ENCODE measurements at places on chromosomes 3 and 15.

GRCh38 chr3:16978234-16978920 is 93.6 kb downstream of the PLCL2 start:
- no peak for DNase-seq

DNA sequence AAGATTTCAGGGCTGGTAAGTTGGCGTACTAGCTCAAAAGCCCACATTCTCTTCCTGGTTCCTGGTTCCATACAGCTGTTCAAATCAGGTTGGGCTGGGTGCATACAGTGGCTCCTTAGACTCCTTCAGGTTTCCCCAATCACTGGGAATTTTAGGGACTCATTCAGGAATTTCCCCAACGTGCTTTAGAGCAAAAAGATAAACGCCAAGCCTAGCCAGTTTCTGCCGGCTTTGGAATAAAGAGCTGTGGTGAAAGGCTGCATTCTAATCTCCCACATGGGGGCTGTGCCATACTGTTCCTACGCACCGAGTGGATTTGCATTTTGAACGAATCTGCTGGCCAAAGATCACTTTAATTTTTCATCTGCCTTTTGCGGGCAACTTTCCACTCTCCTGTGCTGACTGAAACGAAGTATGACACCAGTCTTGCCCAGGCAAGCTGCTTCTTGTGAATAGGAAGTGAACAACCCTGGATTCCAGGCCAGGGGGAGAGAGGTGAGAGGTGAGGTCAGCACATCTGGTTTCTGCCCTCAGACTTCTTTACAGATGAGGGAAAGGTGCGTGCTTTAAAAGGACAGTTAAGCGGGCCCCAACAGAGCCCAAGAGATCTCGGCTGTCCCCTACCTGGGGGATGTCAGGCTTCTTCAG is 184.2 kb upstream of the PDZRN3 start:
- DNase-seq, result no peak

DNA sequence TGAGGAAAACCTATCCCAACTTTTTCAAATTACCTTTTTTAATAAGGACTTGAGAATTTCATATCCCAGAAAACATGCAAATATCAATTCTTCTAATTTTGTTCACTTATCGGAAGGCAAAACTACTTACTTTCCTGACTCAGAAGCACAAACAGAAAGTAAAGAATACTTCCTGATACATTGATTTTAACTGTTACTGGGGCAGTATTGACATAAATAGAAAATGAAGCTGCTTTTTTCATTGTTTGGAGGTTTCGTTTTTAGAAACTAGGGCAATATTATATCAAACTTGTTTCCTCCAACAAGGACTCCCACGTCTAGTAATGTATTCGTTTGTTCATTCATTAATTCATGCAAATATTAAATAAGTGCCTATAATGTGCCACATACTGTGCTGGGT is 19.1 kb downstream of the PAQR9 start:
- no peak for DNase-seq

- no peak for DNase-seq
These were observed 22.2 kb upstream of the RHO start for GRCh38 chr3:129506231-129506742.

GRCh38 chr3:4247391-4247790 is 55.8 kb upstream of the SETMAR start:
- no peak for DNase-seq

- DNase-seq, result no peak
These were observed 27.9 kb downstream of the IFT122 start for GRCh38 chr3:129467932-129468331.

DNA sequence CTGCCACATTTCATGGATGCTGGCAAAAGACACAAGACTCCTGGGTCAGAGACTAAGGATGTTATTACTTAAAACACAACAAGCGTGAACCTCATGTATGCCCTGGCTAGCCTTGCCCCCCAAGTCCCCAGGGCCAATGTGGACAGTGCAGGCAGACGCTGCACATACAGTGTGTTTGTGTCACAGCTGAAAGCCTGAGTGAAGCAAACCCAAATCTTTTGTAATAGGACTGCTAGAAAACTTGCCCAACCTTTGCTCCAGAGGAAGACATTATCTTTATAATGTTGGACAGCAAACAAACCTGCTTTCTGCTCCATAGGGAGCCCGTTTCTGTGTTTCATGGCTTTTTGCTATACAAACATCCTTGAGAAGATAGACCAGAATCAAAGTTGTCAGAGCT is 282.0 kb upstream of the RORA start:
- DNase-seq, result no peak

DNA sequence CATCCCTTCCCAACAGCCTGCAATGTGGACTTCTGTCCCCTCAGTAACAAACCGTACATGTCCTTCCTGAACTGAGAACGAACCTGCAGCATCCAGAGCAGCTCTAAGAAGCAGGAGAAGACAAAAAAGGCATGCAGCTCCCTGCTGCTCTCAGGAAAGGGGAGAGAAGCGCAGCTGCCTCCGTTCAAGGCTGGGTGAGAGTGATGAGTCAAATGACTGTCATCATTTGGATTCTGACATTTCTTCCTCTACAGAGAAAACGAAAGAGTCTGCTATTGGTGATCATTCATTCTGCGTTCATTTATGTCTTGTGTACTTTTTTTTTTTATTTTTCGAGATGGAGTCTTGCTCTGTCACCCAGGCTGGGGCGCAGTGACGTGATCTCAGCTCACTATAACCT is 677.8 kb downstream of the FHIT start:
- no peak for DNase-seq

DNA sequence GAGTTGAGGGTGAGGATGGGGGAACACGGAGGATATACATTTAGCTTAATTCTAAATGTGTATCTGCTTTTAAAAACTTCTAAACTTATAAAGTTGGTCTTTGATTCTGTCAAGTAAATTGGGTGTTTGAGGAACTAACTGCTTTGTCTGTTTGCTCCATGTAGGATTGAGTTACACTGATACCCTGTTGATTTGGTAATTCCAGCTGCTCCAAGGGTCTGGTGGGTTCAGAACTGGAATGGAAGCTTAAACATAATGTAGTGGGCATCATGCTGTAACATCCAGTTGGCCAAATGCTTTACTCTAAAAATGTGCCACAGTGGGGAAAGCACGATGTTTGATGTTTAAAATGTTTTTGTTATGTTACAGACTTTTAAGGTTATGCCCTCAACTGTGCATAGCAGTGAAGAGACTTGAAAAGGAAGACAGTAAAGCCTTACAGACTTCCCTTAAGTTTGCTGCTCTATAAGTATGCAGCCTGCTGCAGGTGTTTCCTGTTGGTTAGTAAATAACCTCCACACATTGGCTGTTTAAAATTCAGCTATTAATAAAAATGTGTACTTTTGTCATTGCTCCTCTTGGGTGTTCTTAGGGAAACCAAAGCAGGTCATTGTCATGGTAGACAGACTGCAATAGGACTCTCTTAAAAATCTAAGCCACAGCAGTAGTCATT is 5.9 kb upstream of the EDEM1 start:
- no peak for DNase-seq

DNA sequence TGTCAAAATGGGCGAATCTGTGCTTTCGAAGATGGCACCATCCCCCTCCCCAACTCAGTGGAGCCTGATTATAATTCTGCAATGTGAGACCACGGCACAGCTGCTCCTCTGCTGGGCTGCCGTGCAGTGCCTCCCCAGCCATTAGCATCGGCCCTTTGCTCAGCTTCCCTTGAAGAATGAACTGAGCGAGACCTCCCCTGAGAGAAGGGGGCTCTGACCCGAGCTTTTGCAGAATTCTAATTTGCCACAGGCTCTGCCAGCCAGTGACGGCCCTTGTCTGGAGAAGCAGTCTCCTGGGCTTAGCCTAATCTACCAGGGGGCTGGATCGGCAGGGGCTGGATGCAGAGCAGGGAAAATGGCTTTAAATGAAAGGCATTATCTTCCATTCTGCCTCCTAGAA is 57.2 kb downstream of the GLDN start:
- DNase-seq, result no peak

DNA sequence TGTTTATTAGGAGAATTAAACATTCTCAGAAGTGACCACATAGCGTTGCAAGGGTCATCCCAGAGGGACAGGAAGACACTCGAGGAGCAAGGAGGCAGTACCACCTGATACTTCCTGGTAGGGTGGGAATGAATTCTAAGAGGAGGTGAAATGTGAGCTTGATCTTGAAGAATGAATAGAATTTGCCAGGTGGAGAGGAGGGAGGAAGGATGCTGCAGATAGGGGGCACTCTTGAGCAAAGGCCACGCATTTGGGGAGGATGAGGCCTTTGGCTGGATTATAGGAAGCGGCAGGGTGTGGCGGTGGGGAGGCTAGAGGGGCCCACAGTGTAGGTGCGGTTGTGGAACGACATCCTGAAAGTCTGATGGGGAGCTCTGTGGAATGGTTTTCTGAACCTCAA is 33.5 kb downstream of the CHCHD6 start:
- no peak for DNase-seq

DNA sequence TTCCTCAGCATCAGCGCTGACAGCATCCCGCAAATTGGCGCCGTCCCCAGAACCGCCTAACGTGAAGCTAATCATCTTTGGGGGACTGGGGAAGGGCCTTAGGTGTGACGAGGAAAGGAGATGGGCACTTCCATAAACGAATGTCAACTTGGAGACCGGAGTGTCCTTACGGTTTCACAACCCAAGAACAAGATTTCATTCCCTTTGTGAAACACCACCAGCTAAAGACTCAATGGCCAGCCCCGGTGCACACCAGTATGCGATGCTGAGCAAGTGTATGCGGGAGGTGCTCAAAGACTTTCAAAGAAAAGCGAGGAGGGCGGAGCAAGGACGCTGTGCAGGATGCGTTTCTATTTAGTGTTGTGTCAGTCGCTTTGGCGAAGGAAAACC is 759 bp upstream of the TTBK2 start:
- DNase-seq, result peak; percentile 62

- no peak for DNase-seq
These were observed 11.5 kb downstream of the LIPC start for GRCh38 chr15:58443308-58443707.

GRCh38 chr3:38283810-38284755 is 2.0 kb downstream of the SLC22A14 start:
- DNase-seq, result no peak

DNA sequence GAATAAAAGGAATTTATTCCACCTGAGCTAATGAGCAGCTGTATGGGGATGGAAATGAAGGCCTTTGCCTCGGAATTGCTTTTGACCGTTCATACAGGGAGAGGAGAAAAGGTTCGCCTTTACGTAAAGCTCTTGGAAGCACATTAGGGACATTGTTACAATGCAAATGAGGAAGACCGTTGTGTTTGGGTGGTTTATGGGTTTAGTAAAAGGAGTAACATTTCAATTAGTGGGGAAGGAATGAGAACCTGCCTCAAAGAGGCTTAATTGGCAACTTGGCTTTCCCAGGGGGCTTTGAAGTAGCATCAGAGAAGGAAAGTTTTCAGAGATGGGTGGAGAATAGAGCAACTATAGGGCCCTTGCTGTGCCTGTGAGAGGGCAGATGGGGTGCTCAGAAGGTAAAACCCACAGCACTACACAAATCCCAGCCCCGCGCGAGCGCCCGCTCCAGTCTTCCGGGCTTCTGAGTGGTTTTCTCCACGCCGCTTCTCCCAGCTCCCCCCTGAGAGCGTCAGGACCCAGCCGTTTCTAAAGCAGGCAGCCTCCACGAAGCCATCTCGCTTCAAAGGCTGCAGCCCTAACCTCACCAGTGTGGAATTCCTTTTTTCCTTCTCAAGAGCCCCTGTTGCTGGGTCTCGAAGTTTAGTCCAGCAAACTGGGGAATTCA is 192.0 kb upstream of the HES1 start:
- DNase-seq, result no peak

DNA sequence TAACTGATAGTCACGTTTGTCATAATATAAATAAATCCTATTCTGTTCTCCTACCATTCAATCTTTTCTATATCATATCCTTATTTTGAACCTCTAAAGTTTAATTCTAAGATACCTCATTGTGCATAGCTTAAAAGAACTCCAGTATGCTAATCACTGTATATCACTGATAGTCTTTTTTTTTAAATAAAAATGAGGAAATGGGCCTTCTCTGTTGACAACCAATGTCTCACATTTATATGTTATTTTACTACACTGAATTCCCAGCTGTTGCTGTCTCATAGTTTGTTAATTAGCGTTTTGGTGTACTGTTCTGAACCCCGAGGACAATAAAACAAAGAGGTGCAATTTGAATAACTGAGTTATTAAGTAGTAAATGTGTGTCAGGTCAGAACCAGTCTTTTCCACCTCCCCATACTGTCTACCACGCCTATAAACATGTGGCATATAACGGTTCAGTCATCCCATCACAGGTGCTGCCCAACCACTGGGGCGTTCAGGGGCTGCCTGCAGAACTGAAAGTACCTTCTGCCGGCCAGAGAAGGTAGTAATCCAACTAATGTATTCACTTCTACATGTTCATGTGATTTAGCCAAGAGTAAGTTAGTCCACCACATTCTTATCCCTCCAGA is 14.9 kb downstream of the CBLB start:
- DNase-seq, result no peak

DNA sequence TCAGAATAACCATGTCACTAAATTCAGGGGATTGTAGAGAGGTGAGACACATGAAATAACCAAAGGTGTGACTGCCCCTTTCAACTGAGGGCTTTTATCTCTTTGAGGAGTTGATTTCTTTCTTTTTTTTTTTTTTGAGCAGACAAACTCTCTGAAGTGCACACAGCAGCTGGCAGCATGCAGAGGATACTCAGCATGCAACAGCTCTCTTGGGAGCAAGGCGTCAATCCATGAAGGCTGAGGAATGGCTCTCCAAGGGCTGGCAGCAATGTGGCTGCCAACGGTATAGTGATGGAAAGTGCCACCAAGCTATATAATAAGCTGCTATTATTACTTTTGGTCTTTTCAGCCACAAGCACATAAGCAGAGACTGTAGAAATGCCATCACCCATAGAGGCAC is 226.7 kb upstream of the FEZF2 start:
- DNase-seq, result no peak

DNA sequence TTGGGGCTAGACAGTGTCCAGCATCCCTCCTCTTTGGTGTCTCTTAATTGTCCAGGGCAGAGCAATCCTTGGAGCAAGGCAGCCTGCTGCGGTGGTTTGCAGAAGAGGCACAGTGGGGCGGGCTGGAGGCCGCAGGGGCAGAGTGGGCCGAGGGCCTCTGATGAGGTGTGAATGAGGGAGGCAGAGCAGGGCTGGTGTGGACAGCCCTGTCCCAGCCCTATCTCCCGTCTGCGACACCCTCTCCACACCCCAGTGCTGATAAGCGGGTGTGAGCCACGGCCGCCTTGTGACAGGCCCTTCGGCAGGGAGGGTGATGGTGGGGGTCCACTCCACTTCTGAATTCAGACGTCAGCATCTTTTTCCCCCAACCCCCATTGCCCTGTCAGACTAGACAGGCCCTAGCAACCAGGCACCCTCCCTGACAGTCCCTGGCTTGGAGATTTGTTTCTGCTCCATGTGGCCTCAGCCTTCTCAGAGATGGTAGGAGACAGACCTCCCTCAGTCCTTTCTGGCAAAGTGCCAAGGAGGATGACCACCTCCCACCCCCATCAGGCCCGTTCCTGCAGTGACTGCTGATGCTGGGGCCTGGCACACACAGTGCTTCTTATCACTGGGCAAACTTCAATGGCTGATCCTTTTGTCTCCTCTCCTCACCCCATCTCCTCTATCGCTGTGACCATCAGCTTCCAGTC is 37.3 kb downstream of the EXOG start:
- DNase-seq, result no peak

- DNase-seq, result no peak
These were observed 145.6 kb upstream of the TMCO5A start for GRCh38 chr15:37788767-37789396.

- no peak for DNase-seq
These were observed 42.3 kb downstream of the MAP3K13 start for GRCh38 chr3:185405243-185405642.

Measured in activated naive CD4-positive, alpha-beta T cell treated with anti-CD3 and anti-CD28 coated beads, Interleukin-2, amount 50 U/mL, for 72 hours (primary cell).